ENCODE measurements at places on chromosomes 4 and X.
A peak's percentile ranks its signal among the peaks of the same experiment; 100 is the strongest.

GRCh38 chr4:55241461-55241860 lies 104.6 kb upstream of the SRD5A3 start:
- no peak for DNase-seq

- DNase-seq = no peak
Observed at GRCh38 chr4:8702516-8703400, 110.2 kb downstream of the CPZ start.

- no peak for DNase-seq
Observed at GRCh38 chrX:52988985-52989917, 30.9 kb upstream of the FAM156A start.

GRCh38 chrX:46208225-46208854 lies 336.9 kb downstream of the ZNF674 start:
- DNase-seq = no peak

DNA sequence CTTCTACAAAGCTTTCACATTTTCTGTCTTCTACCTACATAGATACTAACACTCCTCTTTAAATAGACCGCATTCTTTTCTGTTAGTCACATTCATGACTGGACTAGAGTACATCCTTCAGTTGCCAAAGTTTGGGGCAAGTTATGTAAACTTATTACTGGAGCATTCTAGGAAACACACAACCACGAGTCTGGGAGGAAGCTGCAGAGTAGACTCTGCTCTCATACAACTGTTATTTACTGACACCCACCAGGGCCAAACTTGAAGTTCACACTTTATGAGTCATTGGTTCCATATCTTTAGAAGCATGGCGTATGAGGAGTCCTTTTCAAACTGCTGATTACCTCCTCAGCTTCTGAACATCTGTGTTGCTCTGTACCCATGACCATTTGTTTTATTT lies 87.0 kb downstream of the RNF150 start:
- no peak for DNase-seq

GRCh38 chr4:52545099-52546069 lies 113.7 kb downstream of the USP46 start:
- DNase-seq = peak; percentile 40

DNA sequence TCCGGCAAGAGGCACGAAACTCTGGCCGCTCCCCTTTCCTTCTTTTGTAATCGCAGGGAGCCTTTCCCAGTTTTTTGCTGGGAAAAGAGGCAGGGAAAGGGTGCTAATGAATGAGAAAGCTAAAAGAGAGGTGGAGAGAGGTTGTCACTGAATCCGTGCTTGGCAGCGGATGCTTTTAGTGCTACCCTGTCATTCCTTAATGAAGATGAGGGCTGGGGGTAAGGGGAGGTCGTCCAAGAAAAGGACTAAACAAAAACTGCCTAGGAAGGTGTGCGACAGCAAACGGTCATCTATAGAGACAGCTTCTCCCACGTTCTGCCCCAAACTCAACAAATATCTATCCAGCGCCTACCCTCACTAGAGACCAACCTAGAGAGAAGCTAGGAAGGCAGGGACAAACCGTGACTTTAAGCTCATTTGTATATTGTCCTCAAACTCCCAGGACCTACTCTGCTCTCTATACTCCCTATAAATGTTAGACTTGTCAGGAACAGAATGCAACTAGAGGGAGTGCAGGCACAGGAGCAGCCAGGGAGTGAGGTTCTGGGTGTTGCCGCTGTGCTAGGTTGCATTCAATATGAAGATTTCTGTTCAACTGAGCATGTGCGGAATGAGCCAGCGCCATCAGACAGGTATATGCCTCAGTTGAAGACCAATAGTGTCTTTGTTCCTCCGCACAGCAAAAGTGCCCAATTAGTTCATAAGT lies 777 bp upstream of the CASK start:
- DNase-seq = no peak

- DNase-seq = no peak
Observed at GRCh38 chrX:41332408-41333002, 1.5 kb upstream of the DDX3X start.

GRCh38 chr4:149889991-149890390 lies 74.3 kb upstream of the IQCM start:
- DNase-seq = no peak

DNA sequence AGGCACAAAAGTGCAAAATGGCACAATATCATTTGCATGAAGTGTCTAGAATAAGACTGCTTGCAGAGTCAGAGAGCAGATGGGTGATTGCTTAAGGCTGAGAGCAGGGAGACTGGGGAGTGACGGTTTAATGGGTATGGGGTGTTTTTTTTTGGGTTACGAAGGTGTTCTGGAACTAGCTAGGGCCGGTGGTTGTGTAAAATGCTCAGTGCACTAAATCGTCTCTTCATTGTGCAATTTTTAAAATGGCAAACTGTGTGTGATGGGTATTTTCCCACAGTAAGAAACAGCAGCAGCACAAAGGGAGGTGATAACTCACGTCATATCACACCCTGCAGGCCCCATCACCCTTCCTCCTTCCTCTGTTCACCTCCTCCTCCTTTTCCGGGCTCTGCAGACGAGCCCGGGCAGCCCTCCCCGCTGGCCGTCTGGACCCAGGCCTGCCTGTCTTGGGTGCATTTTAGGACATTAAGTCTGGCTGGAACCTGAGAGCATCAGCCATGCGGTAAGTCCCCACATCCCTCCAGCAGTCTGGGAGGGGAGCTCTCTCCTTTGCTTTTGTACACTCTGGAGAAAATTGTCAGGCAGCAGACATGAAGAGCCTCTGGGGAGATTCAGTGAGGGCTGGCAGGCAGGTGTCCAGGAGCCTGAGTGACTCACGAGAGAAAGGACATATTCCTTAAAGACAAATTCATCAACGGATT lies 42.7 kb downstream of the ASMT start:
- DNase-seq = peak; percentile 42

DNA sequence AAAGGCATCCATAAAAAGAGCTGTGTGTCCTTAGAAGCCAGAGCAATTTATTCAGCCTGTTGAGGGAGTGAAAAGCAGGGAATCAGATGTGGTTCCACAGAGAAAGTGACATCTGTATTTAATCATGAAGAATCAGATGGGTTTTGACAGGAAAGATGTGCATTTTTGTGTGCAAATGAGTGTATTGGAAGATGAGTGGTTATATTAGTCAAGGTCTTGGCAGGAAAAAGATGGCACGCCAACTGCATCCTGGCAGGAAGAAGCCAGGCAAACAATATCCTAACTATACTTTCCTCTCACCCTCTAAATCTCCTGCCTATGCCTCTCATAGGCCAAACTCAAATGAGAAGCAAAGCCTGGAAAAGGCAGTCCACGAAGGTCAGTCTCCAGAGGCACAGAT lies 59.1 kb downstream of the SCFD2 start:
- DNase-seq = no peak

- DNase-seq = no peak
Observed at GRCh38 chrX:18579495-18579894, 92.4 kb downstream of the RS1 start.

- no peak for DNase-seq
Observed at GRCh38 chr4:103307453-103308247, 109.5 kb upstream of the CENPE start.

GRCh38 chrX:39144956-39145355 lies 343.7 kb downstream of the MID1IP1 start:
- no peak for DNase-seq

DNA sequence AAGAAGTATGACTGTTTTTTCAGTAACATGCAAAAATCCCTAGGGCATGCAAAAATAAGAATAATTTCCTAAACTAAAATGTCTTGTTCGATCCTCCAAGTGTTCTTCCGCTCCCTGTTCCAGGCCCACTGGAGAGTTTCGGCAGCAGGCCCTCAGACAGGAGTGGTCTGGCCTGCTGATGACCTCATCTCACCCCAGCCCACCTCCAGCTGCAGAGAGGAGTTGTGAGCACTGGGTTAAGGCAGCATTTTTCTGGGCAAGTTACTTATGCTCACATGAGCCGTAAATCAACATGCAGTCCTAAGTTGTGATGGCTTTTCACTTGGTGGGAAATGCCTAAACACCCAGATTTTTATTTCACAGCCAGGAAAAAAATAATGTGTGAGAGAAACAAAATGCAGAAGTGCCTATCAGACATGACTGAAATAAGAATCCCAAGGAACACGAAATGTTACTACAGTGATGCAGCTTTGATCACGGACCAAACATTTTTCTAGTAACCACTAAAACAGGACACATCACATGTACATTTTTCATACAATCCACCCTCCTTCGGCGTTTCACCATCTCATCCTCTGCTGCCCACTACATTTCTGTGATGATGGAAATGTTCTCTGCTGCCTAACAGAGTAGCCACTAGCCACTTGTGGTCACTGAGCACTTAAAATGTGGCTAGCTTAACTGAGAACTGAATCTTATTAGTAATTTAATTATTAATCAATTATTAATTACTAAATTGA lies 153.3 kb upstream of the TBL1X start:
- DNase-seq = no peak

- no peak for DNase-seq
Observed at GRCh38 chr4:123312951-123313592, 83.5 kb upstream of the SPRY1 start.

DNA sequence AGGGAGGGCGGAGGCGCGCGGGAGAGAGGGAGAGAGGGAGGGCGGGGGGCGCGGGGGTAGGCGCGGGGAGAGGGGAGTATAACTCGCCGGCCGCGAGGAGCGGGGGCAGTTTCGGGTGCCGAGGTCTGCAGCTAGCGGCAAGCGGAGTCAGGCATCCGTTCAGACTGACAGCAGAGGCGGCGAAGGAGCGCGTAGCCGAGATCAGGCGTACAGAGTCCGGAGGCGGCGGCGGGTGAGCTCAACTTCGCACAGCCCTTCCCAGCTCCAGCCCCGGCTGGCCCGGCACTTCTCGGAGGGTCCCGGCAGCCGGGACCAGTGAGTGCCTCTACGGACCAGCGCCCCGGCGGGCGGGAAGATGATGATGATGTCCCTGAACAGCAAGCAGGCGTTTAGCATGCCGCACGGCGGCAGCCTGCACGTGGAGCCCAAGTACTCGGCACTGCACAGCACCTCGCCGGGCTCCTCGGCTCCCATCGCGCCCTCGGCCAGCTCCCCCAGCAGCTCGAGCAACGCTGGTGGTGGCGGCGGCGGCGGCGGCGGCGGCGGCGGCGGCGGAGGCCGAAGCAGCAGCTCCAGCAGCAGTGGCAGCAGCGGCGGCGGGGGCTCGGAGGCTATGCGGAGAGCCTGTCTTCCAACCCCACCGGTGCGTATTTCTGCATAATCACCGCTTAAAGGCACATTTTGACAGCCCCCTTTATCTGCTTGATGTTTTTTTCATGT lies at the start of gene POU4F2:
POU4F2 (plus strand) TSS at position 108 of the 720 bp plus-strand sequence; CDS start at position 356, 248 bp downstream.
- no peak for DNase-seq

DNA sequence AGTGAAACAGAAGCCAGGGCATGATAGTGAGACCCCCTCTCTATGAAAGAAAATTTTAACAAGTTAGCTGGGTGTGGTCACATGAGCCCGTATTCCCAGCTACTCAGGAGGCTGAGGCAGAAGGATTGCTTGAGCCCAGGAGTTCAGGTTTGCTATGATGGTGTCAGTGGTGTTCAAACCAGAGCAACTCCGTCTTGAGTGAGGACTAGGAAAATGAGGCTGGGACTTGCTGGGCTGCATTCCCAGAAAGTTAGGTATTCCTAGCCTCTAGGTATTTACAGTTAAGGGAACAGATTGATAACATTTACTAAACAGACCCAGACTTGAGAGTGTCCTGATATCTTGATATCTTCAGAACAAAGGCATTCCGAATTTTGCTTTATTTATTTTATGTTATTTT lies 37.0 kb upstream of the NOCT start:
- no peak for DNase-seq

GRCh38 chr4:186144198-186144945 lies 39.9 kb downstream of the FAM149A start:
- DNase-seq = no peak

DNA sequence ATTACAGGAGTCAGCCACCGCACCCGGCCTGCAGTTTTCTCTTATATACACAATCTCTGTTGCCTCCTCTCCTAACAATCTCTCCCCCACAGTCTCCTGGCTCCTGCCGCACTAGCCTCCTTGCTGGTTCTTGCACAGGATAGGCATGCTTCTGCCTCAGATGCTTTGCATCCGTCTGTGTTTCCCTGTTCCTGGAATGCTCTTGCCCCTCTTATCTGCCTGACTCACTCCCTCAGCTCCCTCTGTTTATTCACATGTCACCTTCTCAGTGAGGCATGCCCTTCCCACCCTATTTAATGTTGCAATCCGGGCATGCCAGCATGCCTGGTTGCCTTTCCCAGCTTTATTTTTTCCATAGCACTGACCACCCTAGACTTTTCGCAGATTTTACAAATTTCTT lies 161.9 kb downstream of the PHF8 start:
- no peak for DNase-seq

GRCh38 chr4:153929675-153930074 lies 140.8 kb upstream of the SFRP2 start:
- DNase-seq = no peak

DNA sequence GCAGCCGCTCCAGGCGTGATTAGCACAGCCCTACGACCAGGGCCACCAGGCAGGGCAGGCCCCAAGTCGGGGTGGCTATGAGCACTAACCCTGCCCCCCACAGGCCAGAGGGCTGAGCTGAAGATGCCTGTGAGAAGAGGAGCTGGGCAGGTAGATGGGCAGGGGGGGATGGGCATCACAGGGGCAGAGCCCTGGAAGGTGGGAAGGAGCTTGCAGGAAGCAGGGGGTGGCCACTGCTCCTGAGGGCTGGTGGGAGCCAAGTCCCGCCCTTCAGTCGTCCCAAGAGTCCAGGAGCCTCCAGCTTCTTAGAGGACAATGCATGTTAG lies 7.3 kb upstream of the MXD4 start:
- no peak for DNase-seq

GRCh38 chr4:47862297-47862696 lies 24.4 kb upstream of the CORIN start:
- no peak for DNase-seq

DNA sequence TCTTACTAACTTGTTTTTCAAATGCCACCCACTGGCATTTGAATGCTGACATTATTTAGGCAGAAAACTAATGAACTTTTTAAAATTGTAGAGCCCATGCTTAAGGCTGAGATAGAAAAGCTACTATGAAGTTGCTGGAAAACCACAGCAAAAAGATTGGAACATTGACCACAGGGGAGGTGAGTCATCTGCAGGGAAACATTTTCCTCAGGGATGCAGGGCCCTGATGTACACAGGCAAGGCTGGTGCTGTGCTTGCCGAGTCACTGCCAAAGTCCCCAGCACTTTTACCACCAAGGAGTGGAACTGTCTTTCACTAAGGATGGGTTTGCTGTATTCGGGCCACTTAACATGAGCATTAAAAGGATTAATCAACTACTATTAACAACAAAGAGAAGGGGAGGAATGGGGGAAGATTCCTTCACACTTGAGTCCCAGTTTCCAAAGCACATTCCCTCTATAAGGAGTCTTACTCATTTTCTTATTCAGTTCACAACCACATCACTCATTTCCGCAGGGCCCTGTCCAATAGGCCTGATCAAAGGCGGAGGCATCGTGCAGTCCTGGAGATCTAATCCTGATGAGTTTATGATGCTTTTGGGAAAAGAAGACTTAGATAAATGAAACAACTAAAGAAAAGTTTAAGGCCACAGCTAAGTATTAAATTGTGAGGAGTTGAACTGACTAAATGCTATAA lies 202.9 kb upstream of the NPY2R start:
- DNase-seq = no peak

GRCh38 chr4:9924750-9925149 lies 96.5 kb downstream of the SLC2A9 start:
- DNase-seq = no peak

Data from central memory CD8-positive, alpha-beta T cell (primary cell).